ENCODE measurements at places on chromosomes 4 and X.

DNA sequence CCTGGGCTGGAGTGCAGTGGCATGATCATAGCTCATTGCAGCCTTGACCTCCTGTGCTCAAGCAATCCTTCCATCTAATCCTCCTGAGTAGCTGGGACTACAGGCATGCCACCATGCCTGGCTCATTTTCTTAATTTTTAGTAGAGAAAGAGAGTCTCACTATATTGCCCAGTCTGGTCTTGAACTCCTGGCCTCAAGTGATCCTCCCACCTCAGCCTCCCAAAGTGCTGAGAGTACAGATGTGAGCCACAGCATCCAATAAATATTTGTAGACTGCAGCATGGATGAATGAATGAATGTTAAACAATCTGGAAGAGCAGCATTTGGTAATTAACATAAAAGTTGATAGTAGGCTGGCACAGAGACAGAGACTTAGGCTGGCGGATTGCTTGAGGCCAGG is 20.0 kb downstream of the KLB start:
- no peak for DNase-seq

GRCh38 chr4:107988763-107989035 is 990 bp upstream of the HADH start:
- DNase-seq = no peak

DNA sequence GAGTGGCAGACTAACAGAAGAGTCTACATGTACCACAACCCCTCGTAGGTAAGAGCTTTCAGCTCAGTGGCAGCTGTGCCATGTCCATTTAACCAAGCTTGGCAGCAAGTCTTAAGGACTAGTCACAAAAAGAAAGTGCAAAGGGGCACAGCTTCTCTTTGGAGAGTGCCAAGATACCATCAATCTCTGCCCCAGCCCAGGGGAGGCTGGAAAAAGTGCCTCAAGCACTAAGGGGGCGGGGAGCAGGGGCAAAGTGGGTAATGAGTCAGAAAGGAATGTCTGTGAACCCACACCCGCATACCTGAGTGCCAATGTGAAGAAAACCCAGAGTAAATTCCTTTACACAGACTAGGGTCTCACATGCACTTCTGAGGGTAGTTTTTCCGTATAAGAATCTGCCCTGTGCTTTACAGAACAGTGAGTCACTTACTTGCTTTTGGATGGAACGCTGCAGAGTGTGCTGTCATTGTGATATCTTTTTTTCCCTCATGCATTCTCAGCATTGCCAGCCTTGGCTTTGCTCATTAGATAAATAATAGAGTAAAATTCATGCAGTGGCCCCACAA is 219.8 kb downstream of the ZNF674 start:
- DNase-seq = no peak

DNA sequence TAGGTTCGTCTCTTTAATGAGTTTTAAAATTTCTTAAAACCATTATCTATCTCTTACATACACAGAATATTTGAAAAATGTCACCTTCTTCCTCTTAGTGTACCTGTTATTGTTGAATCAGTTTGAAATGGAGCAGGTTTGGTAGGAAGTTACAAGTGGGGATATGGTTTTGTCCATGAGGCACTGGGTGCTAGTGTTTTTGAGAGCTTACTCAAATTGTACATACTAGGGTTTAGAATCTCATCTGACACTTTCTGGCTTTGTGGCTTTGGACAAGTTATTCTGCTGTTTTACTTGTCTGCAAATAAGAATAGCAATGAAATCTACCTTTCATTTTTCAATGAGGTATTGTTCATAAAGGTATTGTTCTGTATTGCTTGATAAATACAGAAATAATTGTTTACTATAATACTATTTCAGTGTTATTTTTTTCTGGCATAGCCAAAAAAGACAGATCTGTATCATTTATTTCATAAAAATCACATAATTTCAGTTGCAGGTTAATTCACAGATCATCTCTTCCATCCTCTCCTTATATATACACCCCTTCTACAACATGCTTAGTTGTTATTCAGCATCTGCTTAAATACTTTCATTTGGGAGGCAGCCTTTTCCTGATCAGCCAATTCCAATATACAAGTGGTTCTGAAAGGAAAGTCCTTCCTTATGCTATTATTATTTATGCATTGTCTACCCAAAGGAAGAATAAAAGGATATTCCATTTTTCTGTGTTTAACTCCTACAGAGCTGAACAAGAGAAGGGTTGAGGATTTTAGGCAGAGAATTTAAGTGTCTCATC is 13.3 kb downstream of the NCAPG start:
- no peak for DNase-seq

- DNase-seq = no peak
Observed at GRCh38 chrX:120727911-120728310, 98.1 kb upstream of the C1GALT1C1 start.

GRCh38 chrX:125132274-125132673 is 187.4 kb upstream of the TEX13C start:
- no peak for DNase-seq

GRCh38 chr4:115841871-115842270 is 728.5 kb upstream of the NDST4 start:
- DNase-seq = peak; percentile 20

DNA sequence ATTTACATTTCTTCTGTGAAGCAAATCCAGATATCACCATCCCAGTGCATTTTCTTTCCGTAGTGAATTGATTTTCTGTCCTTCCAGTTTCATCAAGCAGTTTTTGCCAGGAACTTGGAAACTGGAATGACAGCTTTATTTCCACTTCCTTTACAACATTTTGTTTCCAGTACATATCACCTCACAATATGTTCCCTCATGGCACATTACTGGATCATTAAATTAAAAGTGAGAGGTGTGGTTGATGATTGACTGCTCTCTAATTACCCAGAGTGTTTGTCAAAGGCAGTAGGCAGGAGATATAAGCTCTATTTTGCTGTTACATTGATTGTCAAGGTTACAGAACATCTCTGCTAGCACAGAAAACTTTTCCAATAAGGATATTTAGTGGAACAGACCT is 22.3 kb upstream of the ACE2 start:
- DNase-seq = no peak

- DNase-seq = no peak
Observed at GRCh38 chr4:154677300-154677699, 64.8 kb upstream of the FGG start.

- no peak for DNase-seq
Observed at GRCh38 chr4:126772662-126773061, 860.1 kb upstream of the INTU start.

GRCh38 chr4:186982160-186982559 is 258.5 kb upstream of the FAT1 start:
- DNase-seq = no peak

DNA sequence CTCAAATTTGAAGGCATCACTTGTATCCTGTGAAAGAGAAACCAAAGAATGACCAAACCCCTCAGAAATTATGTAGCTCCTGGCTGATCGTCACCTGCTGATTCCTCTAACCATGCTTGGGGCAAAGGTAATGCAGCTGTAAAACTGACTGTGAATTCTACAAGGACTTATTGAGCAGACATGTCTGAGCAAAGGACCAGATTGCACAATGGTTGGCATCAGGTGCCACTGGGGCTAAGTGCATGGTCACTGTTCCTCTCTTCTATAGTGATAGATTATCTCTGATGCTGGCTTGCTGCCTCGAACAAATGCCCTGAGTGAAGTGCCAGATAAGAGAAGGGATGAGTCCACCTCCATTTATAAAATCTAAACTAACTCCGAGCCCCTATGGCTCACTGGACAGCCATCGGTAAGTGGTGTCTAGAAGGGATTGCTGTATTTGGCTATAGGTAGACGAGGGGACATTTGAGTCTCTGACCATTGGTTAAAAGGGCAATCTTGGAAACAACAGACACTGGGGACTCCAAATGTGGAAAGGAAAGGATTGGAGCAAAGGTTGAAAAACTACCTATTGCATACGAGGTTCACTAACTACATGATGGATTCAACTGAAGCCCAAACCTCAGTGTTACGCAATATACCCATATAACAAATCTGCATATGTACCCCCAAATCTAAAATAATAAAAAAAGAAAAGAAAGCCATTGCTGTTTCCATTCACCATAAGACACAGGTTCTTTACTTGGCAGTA is 110.7 kb upstream of the IGSF1 start:
- DNase-seq = no peak

DNA sequence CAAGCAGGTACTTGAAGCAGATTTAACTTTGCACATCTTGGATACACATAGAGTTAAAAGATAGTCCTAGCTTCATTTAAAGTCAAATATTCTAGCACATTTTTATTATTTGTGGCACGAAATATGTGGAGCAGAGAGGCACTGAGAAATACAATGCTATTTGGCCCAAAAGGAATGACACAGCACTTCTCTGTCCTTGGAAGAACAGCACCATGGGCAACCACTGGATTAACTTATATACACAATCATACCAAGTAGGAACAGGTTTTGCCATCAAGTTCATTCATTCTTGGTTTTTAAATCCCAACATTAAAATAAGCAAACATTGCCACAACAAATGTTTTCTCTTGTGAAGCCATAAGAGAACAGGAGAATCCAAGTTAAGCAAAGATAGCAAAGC is 924 bp upstream of the ENAM start:
- DNase-seq = no peak

DNA sequence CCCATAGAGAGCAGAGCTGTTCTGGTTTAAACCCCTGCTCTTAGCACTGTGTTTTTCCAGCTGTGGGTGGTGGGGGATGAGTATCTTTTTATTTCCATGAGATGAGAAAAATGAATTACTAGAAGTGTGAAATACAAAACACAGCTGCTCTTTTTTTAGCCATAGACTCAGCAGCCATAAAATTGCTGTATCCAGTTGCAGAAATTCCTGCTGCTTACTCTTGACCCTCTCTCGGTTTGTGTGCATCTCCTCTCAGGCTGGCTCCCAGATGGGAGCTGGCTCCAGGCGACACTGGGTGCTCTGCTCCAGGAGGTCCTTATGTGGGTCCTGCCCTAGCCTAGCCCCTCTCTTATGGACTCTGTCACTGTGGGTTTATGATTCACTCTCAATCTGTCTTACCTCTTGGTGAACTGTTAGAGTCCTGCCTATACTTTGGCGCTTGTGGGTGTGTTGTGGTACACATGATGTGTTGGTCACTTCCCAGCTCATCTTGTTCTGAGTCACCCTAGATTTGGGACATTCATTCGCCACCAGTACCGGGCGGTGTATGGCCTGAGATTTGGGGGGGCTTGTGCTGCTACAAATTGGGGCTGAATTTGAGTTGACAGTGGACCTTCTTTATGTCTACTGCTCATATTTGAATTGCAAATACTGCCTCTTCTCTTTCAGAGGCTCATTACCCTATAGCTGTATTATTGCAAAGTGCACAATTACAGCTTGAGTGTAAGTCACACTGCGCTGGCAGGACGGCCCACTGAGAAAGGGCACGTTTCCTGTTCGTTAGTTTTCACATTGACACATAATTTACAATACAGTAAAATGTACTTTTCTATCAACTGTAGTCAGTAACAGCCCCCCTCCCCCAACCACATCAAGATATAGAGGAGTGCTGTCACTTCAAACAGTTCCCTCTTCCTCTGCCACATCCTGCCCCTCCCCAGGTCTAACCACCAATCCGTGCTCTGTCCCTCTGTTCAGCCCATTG is 46.9 kb upstream of the MSANTD1 start:
- DNase-seq = no peak

DNA sequence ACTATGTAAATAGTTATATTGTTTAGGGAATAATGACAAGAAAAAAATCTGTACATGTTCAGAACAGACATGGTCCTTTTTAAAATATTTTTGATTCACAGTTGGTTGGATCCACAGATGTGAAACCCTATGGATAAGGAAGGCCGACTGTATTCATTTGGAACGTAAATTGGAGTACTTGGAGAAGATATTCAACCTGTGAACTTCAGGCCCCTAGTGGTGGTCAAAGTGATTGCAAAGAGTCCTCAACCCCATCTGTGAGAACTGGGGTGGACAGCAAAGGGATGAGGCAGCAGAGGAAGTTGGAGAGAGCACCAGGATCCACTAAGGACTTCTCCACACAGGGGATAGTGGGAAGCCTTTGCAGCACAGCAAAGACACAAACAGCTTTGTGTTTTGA is 6.2 kb upstream of the CXCL13 start:
- peak; percentile 31 for DNase-seq

DNA sequence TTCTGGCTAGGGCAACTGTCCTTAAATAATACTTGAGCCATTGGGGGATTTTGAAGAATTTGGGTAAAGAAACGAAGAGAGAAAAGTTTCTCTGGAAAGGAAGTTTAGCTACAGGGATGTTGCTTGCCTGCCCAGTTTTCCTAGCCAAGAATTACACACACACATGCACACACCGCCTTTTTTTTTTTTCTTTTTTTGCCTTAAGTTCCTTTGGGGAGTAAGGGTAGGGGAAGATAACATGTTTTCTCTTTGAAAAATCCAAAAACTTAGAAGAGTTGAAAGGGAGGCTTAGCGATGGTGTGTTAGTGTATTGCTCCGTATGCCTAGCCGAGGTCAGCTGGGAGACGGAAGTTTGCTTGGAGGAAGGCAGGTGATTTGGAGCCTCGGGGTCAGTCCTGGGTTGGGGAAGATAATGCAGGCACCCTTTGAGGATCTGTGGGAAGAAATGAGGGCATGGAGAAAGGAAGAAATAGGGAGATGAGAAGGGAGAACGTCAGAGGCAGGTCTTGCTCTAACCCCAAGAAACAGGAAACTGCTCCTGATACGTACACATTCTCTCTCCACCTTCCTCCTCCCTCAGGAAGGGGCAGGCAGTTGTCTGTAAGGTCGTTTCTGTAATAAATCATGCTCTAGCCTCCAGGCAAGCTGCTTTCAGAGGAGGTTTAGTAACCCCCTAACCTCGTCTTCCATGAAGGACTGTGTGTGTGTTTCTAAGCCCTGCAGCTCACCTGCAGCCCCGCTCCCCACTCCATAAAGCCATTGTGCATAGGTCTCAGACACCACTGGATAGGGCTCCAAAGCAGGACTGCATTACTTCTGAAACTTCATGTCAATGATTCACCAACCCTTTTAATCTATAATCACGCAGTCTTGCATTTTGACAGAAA is 10.5 kb downstream of the KLF3 start:
- DNase-seq = no peak

- DNase-seq = no peak
Observed at GRCh38 chr4:170741856-170742255, 652.1 kb upstream of the AADAT start.

GRCh38 chr4:7004331-7004730 is 38.8 kb upstream of the TADA2B start:
- no peak for DNase-seq

GRCh38 chr4:115356176-115356575 is 242.8 kb upstream of the NDST4 start:
- DNase-seq = no peak

- no peak for DNase-seq
Observed at GRCh38 chr4:78360466-78360865, 191.1 kb upstream of the ANXA3 start.

- no peak for DNase-seq
Observed at GRCh38 chr4:8050555-8051206, 107.9 kb downstream of the ABLIM2 start.

DNA sequence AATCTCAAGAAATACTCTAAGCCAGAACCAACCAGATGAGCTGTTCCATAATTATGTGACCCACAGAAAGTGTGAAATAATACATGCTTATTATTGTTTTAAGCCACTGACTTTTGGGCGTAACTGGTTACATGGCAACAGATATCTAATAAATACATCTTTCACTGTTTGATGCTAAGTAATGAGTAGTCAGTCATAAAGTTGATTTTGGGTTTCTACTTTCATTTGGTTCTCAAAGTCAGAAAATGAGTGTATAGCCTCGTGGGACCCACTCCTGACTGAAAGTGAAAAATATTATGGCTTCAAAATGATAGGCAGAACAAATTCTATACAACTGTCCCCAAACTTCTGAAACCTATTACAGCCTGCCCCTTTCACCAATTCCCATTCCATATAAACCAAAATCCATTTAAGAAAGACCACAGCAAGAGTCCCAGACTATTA is 88.0 kb upstream of the CBR4 start:
- no peak for DNase-seq

GRCh38 chr4:141643557-141643956 is 7.2 kb downstream of the IL15 start:
- DNase-seq = no peak

All from NCI-H446 (cell line).